Aorta (tissue), 5 donors: ENCODE measurements at places on chromosomes 2 and 18.

DNA sequence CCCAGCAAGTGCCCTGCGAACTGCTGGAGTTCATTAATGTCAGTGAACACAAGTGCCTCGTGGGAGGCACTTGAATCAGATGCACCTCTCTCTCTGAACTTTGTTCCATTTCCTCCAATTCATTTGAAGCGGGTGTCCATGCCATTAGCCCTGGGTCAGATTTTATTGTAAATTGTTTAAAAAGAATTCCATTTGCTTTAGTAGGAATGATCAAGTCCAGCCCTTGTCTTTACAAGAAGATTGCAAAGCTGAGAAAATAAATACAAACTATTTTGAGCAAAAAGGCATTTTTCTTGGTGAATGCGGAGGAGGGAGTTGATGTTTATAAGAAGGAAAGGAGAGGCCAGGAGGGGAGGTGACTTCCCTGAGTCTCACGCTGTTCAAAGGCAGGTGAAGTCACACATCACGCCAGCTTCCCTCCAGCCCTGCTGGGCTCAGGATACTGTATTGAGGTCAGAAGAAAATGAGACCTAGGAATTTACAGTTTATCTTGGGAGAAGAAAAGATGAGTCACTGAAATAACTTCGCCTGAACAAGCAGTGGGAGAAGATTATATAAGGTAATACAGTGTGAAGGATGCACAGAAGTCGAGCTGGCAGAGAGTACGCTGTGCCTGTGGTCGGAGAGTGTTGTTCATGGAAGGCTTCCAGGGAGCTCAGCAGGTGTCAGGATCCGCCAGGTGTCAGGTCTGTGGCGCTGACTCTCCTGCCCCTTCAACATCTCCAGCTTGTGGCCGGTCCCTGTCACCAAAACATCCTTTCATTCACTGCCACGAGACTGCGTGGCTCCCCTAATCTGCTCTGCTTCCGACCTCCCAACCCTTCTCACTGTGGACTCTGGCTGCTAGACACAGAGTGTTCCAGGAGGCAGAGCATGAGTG, 36.5 kb downstream of the EFR3B start:
- DNase-seq = no peak

DNA sequence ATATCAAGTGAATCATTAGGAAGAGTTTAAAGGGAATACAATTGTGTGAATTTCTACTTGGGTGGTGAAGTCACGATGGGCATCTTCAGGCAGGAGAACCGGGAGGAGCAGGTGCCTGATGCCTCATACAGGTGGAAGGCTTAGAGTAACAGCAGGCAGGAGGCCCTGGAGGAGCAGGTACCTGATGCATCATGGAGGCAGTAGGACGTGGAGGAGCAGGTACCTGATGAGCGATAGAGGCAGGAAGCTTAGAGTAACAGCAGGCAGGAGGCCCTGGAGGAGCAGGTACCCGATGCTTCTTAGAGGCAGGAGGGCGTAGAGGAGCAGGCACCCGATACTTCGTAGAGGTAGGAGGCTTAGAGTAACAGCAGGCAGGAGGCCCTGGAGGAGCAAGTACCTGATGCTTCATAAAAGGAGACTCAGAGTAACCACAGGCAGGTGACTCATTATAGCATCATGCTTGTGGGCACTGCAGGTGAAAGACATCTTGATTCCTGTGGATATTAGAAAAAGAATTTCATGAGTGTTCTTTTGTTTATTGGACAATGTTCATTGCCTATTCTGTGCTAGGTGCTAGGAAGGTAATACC, 133.9 kb downstream of the ATP9B start:
- DNase-seq = no peak

DNA sequence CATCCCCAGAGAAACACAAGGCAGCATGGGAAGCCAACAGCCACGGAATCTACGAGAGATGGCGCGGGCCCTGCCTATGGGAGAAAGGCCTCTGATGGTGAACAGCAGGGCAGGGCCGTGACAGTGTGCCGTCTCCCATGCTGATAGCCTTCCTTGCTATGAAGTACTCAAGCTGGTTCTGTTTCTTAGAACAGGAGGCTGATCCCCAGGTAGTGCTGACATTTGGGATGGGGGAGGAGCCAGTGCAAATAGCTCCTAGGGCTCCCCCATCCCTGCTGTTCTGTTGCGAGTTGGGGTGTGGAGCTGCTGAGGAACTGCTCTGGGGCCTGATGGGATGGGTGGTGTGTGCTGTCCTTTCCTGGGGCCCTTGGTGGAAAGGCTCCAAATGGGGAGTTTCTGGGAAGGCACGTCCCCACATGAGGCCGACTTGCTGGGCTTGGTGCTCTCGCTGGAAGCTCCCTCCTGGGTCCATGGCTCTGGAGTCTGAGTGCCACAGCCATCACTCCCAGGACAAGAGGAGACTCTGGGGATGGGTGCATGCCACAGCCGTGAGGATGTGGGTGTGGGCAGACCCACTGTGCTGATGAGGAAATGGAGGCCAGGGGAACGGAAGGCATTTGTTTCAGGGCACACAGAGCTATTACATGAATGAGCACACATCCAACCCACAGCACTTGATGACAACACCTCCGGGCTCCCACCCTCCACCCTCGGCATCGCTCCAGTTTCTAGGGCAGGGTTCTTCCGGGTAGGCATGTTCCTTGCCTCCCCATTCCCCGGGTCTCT, 246.8 kb downstream of the HDAC4 start:
- DNase-seq = peak; percentile 57

GRCh38 chr2:204003276-204003990, 66.9 kb downstream of the ICOS start:
- no peak for DNase-seq

- no peak for DNase-seq
These were observed 194.1 kb downstream of the SS18 start for GRCh38 chr18:25896178-25896780.

DNA sequence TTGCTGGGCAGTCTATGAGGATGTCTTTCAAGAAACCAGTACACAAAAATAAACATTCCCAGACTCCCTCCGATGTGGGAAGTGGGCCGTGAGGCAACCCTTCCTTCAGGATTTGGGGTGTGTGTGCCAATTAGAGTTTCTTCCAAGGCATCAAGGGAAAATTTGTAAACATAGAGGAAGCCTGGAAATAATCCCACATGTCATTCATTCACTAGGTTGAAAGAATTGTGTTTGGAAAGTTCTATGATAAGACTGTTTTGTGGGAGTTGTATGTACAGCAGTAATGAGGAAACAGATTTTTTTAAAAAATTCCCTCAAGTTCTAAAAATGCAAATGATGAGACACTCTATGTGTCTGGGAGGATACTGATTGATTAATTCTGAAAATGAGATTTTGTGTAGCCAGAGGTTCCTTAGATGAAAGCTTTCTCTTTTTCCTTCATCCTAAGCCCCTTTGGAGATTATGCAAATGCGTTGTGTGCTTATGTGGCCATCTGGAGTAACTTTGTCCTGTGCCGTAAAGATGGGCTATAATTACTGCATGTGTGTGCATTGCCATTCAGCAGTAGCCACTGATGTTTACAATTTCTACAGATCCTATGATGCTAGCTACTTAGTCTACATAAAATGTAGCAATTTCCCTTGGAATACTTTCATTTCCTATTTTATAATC, 107.8 kb upstream of the TPO start:
- no peak for DNase-seq

- peak; percentile 83 for DNase-seq
These were observed 60.0 kb upstream of the AGAP1 start for GRCh38 chr2:235433860-235434259.

- peak; percentile 64 for DNase-seq
These were observed 4.2 kb upstream of the SFXN5 start for GRCh38 chr2:73075477-73076373.

- no peak for DNase-seq
These were observed 131.5 kb upstream of the SMAD2 start for GRCh38 chr18:48061781-48062570.
